Fibroblast of skin of right quadriceps (primary cell): ENCODE measurements at places on chromosomes 7 and 10.

DNA sequence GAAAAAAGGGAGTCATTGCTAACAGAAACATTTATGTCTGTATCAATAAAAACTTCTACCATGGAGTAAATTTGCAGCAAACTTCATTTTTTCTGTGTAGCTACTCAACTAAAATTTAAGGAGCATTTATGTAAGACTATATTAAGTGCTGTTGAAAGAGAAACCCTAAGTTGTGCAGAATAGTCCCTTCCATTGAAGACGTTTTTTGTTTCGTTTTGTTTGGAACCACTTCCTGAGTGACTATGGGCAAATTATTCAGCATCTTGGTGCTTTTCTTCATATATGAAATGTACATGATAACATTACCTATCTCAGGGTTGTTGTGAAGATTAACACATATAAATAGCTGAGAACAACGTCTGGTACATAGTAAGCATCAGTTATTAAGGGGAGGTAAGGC, 24.3 kb downstream of the SEM1 start:
- no peak for DNase-seq

- peak; percentile 63 for DNase-seq
These were observed 123.9 kb downstream of the PRKAG2 start for GRCh38 chr7:151752816-151753595.

GRCh38 chr7:142279601-142280000, 21.7 kb upstream of the PRSS58 start:
- no peak for DNase-seq

GRCh38 chr7:128408709-128409595, 830 bp downstream of the IMPDH1 start:
- no peak for DNase-seq

GRCh38 chr10:49562893-49563292, 24.0 kb upstream of the ERCC6 start:
- peak; percentile 44 for DNase-seq

DNA sequence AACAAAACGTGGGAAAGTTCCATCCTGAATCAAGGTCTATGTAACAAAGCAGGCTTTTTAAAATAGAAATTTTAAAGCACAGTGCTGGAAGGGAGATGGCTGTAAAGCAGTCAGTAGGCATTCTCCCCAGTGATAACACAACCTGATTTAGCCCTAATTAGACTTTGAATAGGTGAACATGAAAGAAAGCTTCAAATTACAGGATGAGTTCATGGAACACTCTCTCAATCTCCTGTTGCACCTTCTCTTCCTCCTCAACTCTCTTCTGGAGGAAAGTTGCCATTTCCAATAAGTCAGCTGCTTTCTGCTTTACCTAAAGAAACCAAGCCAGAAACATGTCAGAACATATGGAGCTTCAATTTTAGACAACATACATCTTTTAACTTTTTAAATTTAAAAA, 20.1 kb downstream of the SFR1 start:
- DNase-seq: no peak

GRCh38 chr7:107002529-107002998, 41.9 kb upstream of the PRKAR2B start:
- no peak for DNase-seq

- no peak for DNase-seq
These were observed 46.1 kb upstream of the CACUL1 start for GRCh38 chr10:118800920-118801319.

DNA sequence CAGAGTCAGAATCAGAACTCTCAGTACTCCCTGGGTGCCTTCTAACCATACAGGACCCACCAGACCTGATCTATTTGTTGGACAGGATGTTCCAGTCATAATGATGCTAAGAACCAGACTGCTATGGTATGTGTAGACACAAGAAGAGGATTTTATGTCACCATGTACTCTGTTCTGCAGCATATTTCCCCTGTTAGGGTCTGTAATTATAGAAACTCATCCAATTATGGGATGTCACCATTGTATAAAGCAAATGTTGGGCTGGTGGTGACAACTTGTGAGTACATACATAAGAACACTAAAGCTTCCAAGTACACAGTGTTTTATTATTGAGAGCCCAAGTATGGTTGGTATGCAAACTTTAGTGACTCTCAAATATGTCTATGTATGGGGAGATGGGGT, 67.1 kb upstream of the AGBL3 start:
- peak; percentile 83 for DNase-seq

GRCh38 chr7:157400171-157400860, 63.5 kb downstream of the DNAJB6 start:
- no peak for DNase-seq

- peak; percentile 39 for DNase-seq
These were observed 53.8 kb downstream of the TMEM26 start for GRCh38 chr10:61399406-61399805.

- peak; percentile 59 for DNase-seq
These were observed 1.5 kb downstream of the IPMK start for GRCh38 chr10:58266003-58266825.

GRCh38 chr10:88659725-88660597, 4.3 kb upstream of the LIPF start:
- no peak for DNase-seq

- DNase-seq: no peak
These were observed 677.5 kb upstream of the C7orf33 start for GRCh38 chr7:147912946-147913638.

DNA sequence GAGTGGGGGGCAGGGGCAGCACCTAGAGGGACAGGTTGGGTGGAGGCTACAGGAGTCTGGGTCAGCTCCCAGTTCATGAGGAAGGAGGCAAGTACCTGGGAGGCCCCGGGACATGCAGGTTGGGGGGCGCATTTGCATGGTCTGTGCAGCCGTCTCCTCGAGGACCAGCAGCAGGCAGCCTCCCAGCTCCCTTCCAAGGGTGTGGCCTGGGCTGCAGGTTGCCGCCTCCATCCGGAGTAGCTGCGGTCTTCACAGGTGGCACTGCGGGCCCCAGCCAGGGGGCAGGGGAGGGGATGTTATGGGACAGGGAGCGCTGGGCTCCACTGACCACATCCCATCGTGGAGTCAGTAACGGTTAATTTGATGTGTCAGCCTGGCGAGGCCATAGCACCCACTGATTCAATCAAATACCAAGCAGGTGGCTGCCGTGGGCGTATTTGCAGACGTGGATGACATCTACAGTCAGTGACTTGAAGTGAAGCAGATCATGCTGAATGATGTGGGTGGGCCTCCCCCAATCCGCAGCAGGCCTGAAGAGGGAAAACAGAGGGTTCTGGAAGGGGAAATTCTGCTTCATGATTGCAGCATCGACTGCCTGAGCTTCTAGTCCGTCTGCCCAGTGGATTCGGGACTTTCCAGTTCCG, 81.6 kb downstream of the PRKAG2 start:
- DNase-seq: no peak

DNA sequence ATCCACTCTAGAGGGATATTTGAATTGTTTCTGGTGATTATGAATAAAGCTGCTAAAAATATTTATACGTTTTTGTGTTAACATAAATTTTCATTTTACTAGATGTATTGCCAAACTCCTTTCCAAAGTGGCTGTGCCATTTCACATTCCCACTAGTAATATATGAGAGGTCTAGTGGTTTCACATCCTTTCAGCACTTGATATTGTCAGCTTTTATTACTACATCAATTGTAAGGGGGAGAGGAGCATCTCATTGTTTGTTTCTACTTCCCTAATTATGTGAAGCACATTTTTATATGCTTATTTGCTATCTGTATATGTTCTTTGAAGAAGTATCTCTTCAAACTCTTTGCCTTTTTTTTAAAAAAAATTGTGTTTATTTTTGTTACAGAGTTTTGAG, 184.5 kb downstream of the ADK start:
- DNase-seq: peak; percentile 27

DNA sequence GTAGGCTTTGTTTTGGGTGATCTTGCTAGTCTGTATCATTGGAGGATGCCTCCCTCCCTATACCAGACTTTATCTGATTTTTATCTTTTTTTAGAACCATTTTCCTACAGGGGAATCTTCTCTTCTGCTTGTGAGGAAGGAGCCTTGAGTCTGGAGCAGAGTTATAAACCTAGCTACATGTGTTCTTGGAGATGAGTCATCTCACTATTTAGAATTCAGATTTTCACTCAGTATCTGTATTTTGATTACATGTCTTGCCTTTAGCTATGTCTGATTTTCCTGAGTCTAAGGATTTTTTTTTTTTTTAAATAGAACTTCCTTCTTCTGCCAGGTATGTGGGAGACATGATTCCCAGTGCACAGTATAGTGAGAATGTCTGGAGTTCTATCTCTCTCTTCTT, 211.6 kb upstream of the MBL2 start:
- DNase-seq: no peak

- no peak for DNase-seq
These were observed 14.6 kb upstream of the VAX1 start for GRCh38 chr10:117152668-117153067.

DNA sequence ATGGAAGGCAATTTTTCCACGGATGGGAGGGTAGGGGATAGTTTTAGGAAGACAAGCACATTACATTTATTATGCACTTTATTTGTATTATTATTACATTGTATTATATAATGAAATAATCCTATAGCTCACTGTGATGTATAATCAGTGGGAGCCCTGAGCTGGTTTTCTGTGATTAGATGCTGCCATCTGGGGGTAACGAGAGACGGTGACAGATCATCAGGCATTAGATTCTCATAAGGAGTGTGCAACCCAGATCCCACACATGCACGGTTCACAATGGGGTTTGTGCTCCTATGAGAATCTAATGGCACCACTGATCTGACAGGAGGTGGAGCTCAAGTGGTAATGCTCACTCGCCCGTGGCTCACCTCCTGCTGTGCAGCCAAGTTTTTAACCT, 103.9 kb upstream of the STK17A start:
- peak; percentile 17 for DNase-seq

DNA sequence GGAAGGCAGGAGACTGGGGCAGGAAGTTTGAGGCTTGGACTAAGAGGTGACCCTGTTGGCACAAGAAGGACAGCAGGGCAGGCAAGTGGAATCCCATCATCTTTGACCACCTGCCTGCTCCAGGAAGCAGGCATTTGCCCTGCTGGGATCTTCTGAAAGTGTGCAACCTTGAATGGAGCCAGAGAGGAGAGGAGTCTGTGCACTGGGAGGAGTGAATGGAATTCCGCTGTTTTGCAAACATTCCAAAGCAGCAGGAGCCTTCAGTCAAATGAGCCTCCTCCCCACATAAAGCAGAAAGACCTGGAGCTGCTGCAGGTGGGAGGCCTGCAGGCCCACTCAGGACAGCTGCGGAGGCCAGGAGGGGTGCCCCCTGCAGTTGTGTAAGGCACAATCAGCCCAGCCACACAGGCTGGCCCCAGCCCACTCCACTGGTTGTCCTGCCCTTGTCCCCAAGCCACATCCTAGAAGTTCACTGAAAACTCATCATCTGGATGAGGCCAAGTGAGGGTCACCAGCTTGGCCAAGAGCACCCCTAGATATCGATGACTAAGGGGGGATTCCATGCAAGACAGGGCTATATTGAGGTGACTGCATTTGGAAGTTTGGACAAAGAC, 249.5 kb downstream of the RPS24 start:
- DNase-seq: no peak

- DNase-seq: peak; percentile 17
These were observed 76.2 kb upstream of the MYL10 start for GRCh38 chr7:101705331-101705730.

- DNase-seq: no peak
These were observed 44.4 kb downstream of the EXOC6 start for GRCh38 chr10:92892691-92893054.

DNA sequence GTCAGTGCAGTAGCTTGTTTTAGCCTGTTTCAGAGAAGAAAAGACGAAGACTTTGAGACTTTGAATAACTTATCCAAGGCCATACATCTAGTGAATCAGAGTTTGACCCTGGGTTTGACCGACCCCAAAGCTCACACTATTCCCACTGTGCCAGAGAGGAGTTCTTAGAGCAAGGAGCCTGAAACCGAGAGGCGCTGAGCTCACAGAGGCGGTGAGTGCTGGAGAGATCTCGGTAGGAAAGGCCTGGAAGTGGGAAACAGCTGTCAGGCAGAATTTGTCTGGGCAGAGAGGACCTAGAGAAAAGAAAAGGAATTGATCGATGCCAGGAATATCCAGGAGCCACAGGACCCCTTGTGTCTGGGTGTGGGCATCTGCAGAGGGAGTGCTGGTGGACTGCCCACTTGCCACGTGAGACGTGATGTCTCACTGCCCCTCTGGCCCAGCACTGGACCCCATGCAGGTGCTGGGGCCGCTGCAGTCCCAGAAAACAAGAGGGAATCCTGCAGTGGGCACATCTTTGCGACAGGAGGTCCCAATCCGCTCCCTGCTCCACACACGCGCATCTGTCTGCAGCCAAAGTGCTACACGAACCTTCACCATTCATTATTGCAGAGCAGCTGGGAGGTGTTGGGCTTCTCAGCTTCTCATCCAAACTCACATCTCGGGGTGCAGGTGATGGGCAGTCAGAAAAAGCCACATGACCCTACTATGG, 6.2 kb downstream of the CALML3 start:
- no peak for DNase-seq

GRCh38 chr10:103849212-103849877, 6.0 kb downstream of the SH3PXD2A start:
- no peak for DNase-seq

GRCh38 chr10:17836942-17837341, 27.8 kb downstream of the MRC1 start:
- peak; percentile 55 for DNase-seq

GRCh38 chr7:97145068-97145467, 27.6 kb downstream of the SDHAF3 start:
- DNase-seq: peak; percentile 26

GRCh38 chr10:13779748-13780147, 193.0 kb downstream of the PRPF18 start:
- no peak for DNase-seq

DNA sequence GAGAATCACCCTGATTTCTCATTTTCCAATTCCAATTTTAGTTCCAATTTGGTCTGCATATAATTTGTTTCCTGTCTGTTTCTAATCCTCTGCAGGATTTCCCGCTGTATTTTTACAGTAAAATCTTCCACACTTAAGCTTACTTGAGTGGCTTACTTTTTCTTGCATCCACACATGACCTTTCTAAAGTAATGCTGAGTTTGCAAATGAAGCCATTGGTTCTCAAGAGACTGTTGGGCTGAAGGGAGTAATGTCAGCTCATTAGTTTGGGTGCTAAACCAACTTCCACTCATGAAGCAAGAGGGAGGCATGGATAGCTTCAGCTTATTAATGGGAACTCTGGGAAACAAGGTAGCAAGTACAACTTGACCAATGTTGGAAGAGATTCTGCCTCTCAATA, 146.4 kb downstream of the SNX10 start:
- no peak for DNase-seq

DNA sequence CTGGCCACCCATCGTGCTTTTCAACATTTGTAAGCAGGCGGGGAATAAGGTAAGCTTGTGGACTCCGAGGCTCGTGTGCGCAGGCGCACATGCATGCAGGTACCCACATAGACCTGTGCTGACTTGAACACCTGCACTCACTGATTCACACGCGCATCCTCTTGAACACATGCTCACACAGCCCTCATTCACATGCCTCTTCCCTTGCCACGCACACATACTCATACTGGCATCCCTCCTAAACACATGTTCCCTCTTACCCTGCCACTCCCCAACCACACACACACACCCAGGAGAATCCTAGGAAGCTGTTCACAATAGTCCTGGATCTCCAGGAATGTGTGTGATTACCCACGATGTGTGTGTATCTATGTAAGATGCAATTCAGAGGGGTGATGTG, 44.1 kb upstream of the LBX1 start:
- DNase-seq: no peak

- DNase-seq: peak; percentile 38
These were observed 127.6 kb upstream of the SLC26A5 start for GRCh38 chr7:103573479-103574058.
